ENCODE measurements at places on chromosomes 7 and 10.

DNA sequence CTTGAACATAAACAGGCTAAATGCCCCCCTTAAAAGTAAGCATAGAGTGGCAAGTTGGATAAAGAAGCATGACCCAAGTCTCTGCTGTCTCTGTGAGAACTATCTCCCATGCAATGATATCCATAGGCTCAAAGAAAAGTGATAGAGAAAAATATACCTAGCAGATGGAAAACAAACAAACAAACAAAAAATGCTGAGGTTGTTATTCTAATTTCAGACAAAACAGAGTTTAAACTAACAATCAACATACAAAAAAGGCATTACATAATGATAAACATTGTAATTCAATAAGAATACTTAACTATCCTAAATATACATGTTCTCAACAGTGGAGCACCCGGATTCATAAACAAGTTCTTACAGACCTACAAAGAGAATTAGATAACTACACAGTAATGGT is 626.2 kb upstream of the CNTNAP2 start:
- DNase-seq, result no peak

DNA sequence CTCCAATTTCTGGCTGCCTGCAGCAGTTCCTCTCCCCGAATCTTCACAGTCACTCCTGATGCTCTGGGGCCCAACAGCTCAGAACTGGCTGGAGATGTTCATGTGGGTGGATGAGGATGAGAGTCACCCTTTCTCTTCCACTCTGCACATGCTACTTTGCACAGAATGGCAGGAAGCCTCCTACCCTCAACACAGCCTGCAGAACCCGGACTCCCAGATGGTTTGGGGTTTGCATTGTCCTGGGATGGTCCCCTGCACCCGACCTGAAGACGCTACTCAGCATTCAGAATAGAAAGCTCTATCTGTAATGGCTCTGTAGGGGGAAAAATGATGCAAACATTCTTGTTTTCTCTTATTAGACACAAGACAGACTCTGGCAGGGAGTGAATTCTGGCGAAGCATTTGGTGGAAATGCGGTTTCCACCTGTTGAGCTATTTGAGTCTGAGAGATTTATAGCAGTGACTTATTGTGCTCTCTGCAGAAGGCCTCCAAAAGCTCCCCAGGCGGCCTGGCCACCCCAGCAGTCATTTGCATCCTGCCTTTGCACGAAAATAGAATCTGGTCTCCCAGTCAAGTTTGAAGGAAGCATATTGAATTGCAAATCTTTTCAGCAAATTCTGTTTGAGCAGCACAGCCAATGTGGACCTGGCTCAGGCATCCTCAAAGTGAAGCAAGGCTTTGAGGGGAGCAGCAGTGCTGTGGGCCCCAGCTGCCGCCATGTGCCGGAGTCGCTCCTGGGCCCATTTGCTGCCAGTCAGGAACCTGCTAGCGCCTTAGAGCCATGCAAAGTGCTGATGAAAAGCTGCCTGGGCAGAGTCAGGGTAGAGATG is 309.3 kb downstream of the TCERG1L start:
- DNase-seq, result no peak

- DNase-seq, result no peak
Measured at GRCh38 chr7:99011341-99011705, 132.6 kb downstream of the SMURF1 start.

DNA sequence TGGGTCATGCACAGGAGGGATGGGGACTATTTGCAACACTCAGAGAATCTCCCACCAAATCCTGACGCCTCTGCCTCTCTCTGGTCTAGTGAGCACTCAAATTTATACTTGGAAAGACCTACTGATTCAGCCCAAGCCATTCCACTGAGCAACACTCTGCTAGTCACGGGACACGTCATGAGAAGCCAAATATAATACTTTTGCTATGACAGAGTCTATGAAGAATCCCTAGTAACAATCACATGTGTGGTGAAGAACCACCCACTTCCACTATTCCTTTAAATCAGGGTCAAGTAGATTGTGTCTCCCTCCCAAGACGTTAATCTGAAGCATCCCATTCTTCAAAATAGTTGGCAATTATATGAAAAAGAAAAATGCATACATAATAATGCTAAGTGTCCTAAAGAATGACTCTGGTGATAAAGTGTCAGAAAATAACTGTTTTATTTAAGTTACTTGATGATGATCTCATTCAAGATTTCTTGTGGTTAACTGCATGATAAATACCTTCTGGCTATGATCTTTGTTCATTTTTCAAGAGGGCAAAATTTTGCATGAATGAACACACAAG is 28.5 kb downstream of the CHCHD3 start:
- no peak for DNase-seq

DNA sequence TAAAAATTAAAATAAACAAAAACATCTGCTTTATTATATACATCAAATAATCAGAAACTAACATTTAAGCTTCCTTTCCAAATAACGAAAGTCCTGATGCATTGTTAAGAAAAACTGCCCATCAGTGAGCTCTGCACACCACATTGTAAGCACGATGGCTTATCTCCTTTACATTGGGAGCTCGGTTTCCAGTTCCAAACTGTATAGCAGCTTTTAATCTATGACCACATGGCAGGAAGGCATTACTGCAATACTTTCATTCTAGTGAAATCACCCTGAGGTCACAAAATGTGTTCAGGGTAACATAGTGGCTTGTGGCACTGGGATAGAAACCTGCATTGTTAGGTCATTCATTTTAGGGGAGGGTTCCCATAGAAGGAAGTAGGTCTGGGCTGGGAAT is 146.3 kb downstream of the ZNF22 start:
- DNase-seq, result no peak

- DNase-seq, result no peak
Measured at GRCh38 chr7:3725155-3726059, 424.4 kb downstream of the SDK1 start.
